ENCODE measurements at places on chromosomes 13 and 19.

DNA sequence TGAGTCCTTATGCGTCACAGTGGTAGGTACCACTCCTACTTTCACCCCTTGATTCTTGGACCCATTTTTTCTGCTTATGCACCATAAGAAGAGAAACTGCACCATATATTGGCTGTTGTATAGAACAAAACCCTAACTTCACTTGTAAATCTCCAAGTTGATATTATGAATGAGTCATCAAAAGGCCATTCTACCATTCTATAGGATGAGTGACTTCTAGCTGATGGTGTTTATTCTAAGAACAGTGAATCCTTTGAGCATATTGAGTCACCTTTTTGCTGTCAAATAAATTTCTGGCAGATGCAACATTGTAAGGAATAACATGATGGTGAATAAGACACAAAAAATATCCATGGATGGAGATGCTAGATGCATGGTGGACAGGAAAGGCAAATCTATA lies 57.7 kb downstream of the POLR1D start:
- H3K4me3 ChIP-seq, result no peak overlapping the region
- no peaks in the 10 kb centered on the region for H3K36me3 ChIP-seq
- no peak for DNase-seq
- no peak overlapping the region for H3K27ac ChIP-seq
- H3K27me3 ChIP-seq, result peaks cover 11% of the 10 kb centered on the region

GRCh38 chr19:5120321-5120720 lies 151.4 kb downstream of the KDM4B start:
- H3K27me3 ChIP-seq, result no peaks in the 10 kb centered on the region
- H3K27ac ChIP-seq, result no peak overlapping the region
- H3K4me1 ChIP-seq, result peaks cover 4% of the 10 kb centered on the region
- no peak overlapping the region for H3K4me3 ChIP-seq
- DNase-seq, result no peak

DNA sequence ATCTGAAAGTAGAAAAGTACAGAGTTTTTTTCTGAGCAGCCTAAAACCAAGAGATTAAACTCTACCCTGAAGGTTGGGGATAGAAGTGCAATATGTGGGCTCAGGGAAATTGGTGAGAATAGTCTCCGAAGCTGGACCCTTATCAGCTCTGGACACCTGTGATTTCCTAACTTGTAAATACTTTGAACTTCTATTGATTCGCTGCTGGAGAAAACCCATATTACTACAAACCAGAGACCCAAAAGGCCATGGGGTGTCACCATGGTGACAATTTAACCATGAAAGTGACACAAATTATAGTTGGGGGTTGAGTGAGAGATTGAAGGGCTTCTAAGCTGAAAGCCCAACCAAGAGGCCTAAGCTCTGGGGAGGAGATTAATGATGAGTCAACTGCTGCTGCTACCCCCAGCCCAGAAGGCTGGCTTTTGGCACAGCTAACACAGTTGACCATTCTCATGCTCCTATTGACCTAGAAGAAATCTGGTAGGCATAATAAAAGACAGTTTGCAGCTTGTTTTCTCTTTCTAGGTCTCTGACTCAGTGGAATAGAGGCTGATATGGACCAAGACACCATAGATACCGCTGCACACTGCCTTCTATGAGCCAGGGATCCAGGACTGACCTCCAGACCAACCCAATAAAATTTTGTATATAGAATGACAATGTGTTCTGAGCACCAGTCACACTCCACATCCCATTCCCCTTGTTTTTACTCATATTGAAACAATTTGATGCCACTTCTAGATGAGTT lies 131.9 kb upstream of the FNDC3A start:
- no peaks in the 10 kb centered on the region for H3K27me3 ChIP-seq
- H3K27ac ChIP-seq, result no peak overlapping the region
- H3K4me1 ChIP-seq, result no peaks in the 10 kb centered on the region

GRCh38 chr19:5115771-5116202 lies 146.9 kb downstream of the KDM4B start:
- no peak overlapping the region for H3K27ac ChIP-seq
- H3K4me1 ChIP-seq, result no peaks in the 10 kb centered on the region
- no peak overlapping the region for H3K4me3 ChIP-seq
- peaks cover 14% of the 10 kb centered on the region for H3K36me3 ChIP-seq
- H3K27me3 ChIP-seq, result no peaks in the 10 kb centered on the region

GRCh38 chr19:16293118-16294091 lies 31.2 kb upstream of the KLF2 start:
- no peak for DNase-seq
- no peak overlapping the region for H3K27ac ChIP-seq
- H3K4me1 ChIP-seq, result peaks cover 3% of the 10 kb centered on the region

GRCh38 chr13:41710771-41711170 lies 250.1 kb downstream of the VWA8 start:
- no peak overlapping the region for H3K27ac ChIP-seq
- no peak for DNase-seq
- no peak overlapping the region for H3K4me3 ChIP-seq
- peaks cover 8% of the 10 kb centered on the region for H3K36me3 ChIP-seq
- H3K27me3 ChIP-seq, result no peaks in the 10 kb centered on the region

All from activated naive CD4-positive, alpha-beta T cell treated with anti-CD3 and anti-CD28 coated beads for 36 hours (primary cell).